ENCODE measurements at places on chromosomes 3 and 15. TPM values are rescaled to one million over a fixed set of nuclear protein-coding genes. Genes with fewer than 3 reads are reported as not detected.

Gene MOBP
- not detected for polyA plus RNA-seq

Gene GOLGA6L2
- polyA plus RNA-seq = not detected

Gene SKOR1
- 0.03 TPM for polyA plus RNA-seq

Gene SLC22A14
- 0.08 TPM for polyA plus RNA-seq

Gene VILL
- polyA plus RNA-seq = 2.1 TPM

Gene TMEM212
- not detected for polyA plus RNA-seq

Gene TRIM69
- 11.0 TPM for polyA plus RNA-seq

Gene COL7A1
- 59.4 TPM for polyA plus RNA-seq

Gene LRTM1
- polyA plus RNA-seq = not detected

Gene COL6A6
- polyA plus RNA-seq = not detected

Gene ARPC4
- 161 TPM for polyA plus RNA-seq

Gene CD200
- 0.05 TPM for polyA plus RNA-seq

Gene MORC1
- not detected for polyA plus RNA-seq

Gene GHSR
- not detected for polyA plus RNA-seq

Gene XIRP1
- not detected for polyA plus RNA-seq

Gene ARMC8
- 66.1 TPM for polyA plus RNA-seq

Gene PPM1M
- polyA plus RNA-seq = 6.5 TPM

Gene ACP3
- polyA plus RNA-seq = 1.0 TPM

Gene AP3S2
- 22.9 TPM for polyA plus RNA-seq

Gene C15orf62
- 0.15 TPM for polyA plus RNA-seq

Gene RTP3
- not detected for polyA plus RNA-seq

Gene SLC28A1
- polyA plus RNA-seq = not detected

Gene UBE2E2
- 63.2 TPM for polyA plus RNA-seq

Gene DPPA2
- not detected for polyA plus RNA-seq

Gene ROPN1
- 0.35 TPM for polyA plus RNA-seq

Gene CASR
- not detected for polyA plus RNA-seq

Gene GNAT1
- not detected for polyA plus RNA-seq

Gene CRBN
- 26.8 TPM for polyA plus RNA-seq

Gene RASL12
- polyA plus RNA-seq = not detected

Gene SUCNR1
- not detected for polyA plus RNA-seq

Gene FOXB1
- polyA plus RNA-seq = not detected

Gene TMC3
- not detected for polyA plus RNA-seq

Gene ABI3BP
- 0.59 TPM for polyA plus RNA-seq

Gene MKRN2OS
- 4.0 TPM for polyA plus RNA-seq

Gene FETUB
- 0.25 TPM for polyA plus RNA-seq

Gene IL17RD
- polyA plus RNA-seq = 1.6 TPM

Gene RPUSD2
- polyA plus RNA-seq = 8.0 TPM

Gene MKRN2
- 34.3 TPM for polyA plus RNA-seq

Gene LRRK1
- polyA plus RNA-seq = 6.2 TPM

Gene CSTA
- polyA plus RNA-seq = 649 TPM

Gene C3orf49
- polyA plus RNA-seq = not detected

Gene SLC6A1
- polyA plus RNA-seq = not detected

Gene SCAANT1
- not detected for polyA plus RNA-seq

Gene PLAAT1
- polyA plus RNA-seq = 0.57 TPM

Gene EFHB
- polyA plus RNA-seq = 0.58 TPM

All from keratinocyte (primary cell).